Esophagus mucosa (tissue), 1 donor: ENCODE measurements at places on chromosomes 4 and X. TPM values are rescaled to one million over a fixed set of nuclear protein-coding genes. Genes with fewer than 3 reads are reported as not detected.

DNA sequence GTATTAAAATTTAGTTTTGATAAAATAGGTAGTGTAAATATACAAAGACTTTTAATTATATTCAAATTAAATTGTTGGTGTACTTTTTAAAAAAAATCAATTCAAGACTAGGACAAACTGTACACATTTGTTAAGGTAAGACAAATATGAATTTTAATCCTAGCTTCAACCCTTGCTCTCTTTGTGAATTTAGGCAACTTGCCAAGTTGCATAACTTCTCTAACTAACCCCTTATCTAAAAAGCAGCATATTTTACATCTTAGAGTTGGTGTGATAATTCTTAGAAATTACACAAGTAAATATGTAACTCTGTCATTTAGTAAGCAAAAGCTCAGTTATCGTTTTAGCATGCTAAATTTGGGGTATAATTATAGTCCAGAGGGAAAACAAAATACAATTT, 78.1 kb upstream of the FSTL5 start:
- ATAC-seq, result no peak

Gene VEGFC
- 1.1 TPM for total RNA-seq

Gene DCAF4L1
- total RNA-seq, result 0.08 TPM

GRCh38 chrX:112698946-112699345, 19.2 kb upstream of the LHFPL1 start:
- no peak for ATAC-seq

Gene NUP62CL
- total RNA-seq, result 1.7 TPM

GRCh38 chr4:143285696-143286437, 50.8 kb upstream of the GAB1 start:
- ATAC-seq, result no peak

Gene VSIG1
- total RNA-seq, result 0.48 TPM

Gene AFM
- not detected for total RNA-seq

GRCh38 chr4:89928838-89929237, 34.2 kb downstream of the MMRN1 start:
- no peak for ATAC-seq

Gene HSD17B13
- total RNA-seq, result not detected

Gene PRR32
- not detected for total RNA-seq

- no peak for ATAC-seq
Observed at GRCh38 chr4:85476381-85476780, 1.4 kb downstream of the ARHGAP24 start.

GRCh38 chr4:135548711-135549110, 1347.1 kb upstream of the PABPC4L start:
- no peak for ATAC-seq

GRCh38 chrX:25507801-25508200, 492.0 kb upstream of the ARX start:
- no peak for ATAC-seq

Gene NPY2R
- total RNA-seq, result not detected

- ATAC-seq, result no peak
Observed at GRCh38 chr4:16055873-16056272, 27.9 kb downstream of the PROM1 start.

GRCh38 chrX:17547658-17548057, 172.7 kb downstream of the NHS start:
- ATAC-seq, result peak; percentile 90

Gene RASL11B
- 1.0 TPM for total RNA-seq

DNA sequence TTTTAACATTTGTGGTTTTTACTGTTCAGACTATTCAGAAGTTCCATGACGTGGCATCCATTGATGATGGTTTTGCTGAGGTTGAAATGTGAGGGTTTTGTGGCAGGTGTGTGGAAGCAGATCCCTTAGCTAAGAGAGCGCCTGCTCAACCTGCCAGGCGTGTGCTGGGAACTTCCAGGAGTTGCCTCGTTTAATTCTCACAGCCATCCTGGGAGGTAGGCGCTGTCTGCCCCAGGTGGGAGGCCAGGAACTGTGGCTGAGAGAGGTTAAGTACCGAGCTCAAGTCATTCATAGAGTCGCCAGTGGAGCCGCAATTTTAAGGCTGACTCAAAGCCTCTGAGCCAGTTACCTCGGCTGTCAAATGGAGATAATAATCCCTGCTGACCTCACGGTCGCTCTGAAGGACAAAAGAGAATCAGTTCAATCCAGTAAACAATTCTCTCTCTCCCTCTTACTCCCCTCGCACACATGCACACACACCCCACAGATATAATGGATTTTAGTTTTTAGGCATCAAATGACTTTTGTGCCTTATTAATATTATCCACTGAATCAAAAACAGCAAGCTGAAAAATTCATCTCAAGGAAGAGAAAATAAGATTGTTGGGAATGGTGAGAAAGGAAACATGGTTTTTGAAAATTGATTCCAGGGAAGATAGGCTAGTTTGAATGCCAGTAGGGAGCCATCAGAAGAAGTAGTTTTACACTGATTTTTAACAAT, 171.3 kb downstream of the PTTG2 start:
- ATAC-seq, result no peak

GRCh38 chrX:131853440-131853839, 169.7 kb upstream of the STK26 start:
- ATAC-seq, result no peak

Gene IL2
- not detected for total RNA-seq

DNA sequence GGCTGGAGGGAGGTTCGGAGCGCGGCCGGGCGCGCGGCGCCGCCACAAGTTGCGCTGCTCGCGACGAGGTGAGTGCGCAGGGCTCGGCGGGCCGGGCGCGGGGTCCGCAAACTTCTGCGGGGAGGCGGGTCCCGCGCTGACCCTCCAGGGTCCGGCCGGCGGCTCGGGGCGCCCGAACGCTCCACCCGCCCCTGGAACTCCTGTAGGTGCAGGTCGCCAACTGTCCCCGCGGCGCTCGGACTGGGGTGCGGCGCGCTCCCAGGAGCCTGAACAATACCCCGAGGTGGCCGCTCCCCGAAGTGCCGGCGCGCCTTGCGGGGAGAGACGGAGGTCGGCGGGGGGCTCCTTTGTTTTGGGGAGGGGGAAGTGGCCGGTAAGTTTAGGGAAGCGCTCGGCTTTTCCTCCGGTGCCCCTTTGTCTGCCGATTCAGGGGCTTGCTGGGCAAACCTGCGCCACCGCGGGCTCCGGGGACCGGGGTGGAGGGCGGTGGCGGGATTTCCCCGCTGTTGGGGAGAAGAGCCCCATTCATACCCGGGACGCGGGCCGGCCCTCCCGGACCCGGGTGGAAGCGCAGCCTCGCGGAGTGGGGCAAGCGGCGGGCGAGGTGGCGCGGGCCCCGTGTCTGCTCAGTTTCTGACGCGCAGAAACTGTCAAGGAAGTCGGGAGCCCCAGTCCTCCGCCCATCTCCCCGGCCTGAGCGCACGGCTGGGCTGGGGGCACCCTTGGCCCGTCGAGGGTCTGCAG, 694 bp downstream of the TBL1X start:
- ATAC-seq, result peak; percentile 6

Gene SULT1E1
- 0.52 TPM for total RNA-seq

Gene HHIP
- not detected for total RNA-seq

- peak; percentile 41 for ATAC-seq
Observed at GRCh38 chr4:15777697-15778288, 335 bp upstream of the CD38 start.

Gene MAGEB17
- not detected for total RNA-seq

Gene GPR119
- not detected for total RNA-seq

GRCh38 chr4:151031831-151032605, 16.9 kb upstream of the LRBA start:
- ATAC-seq, result peak; percentile 48

GRCh38 chrX:29876733-29877132, 338.6 kb upstream of the MAGEB2 start:
- ATAC-seq, result no peak

Gene CT47B1
- total RNA-seq, result not detected

DNA sequence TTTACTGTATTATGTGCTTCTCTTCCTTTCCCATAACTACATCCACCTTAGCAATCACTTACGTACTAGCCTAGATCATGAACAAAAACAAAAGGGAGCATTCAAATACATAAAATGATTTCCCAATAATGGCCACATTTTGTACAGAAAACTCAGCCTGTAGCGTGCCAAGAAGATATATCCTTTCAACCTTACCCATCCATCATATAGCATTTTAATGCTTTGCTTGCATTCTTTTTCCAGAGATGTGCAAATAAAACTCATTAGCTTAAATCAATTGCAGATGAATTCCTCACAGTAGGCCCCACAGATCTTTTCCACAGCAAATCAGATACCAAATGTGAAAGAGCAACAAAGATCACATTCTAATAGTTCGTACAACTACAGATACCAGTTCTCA, 20.8 kb downstream of the GRSF1 start:
- ATAC-seq, result no peak

DNA sequence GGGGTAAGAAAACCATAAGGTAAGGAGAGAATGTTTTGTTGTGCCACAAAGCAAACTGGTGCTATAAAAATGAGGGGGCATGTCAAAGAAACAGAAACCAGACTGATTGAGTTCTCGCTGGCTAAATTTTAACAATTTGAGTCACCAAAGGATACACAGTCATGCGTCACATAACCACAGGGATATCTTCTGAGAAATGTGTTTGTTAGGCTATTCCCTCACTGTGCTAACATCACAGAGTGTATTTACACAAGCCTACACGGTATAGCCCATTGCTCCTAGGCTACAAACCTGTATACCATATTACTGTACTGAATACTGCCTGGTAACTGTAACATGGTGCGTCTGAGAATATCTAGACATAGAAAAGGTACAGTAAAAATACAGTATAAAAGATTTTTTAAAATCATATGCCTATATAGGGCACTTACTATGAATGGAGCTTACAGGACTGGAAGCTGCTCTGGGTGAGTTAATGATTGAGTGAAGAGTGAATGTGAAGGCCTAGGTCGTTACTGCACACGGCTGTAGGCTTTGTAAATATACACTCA, 50.1 kb downstream of the FBXW7 start:
- peak; percentile 35 for ATAC-seq

DNA sequence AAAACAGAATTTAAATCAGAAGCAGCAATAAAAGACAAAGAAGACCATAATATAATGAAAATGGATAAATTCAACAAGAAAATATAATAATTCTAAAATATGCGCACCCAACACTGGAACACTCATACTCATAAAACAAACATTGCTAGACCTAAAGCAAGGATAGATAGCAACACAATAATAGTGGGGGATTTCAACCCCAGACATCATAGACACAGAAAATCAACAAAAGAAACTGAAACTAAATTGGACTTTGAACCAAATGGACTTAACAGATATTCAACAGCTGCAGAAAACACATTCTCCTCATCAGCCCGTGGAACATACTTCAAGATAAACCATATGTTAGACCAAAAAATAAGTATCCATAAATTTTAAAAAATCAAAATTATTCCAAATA, 1552.6 kb downstream of the C4orf33 start:
- no peak for ATAC-seq

GRCh38 chr4:37635155-37635554, 51.0 kb downstream of the RELL1 start:
- ATAC-seq, result no peak

DNA sequence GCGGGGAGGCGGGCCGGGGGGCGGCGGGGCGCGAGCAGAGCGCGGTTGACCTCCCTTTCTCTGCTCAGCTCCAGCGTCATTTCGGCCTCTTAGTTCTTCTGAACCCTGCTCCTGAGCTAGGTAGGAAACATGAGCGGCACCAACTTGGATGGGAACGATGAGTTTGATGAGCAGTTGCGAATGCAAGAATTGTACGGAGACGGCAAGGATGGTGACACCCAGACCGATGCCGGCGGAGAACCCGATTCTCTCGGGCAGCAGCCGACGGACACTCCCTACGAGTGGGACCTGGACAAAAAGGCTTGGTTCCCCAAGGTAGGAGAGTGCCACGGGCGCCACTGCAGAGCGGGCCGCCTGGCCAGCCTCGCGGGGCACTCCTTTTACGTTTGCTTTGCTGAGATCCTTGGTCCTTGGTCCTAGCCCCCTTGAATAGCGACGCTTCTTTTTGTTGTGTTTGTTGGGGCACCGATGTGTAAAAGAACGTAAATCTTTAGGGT, at the start of gene HTATSF1:
HTATSF1 (plus strand) TSS at position 37 of the 497 bp plus-strand sequence; CDS start at position 130, 93 bp downstream.
- ATAC-seq, result peak; percentile 2
